ENCODE measurements at places on chromosomes 1 and 21. TPM values are rescaled to one million over a fixed set of nuclear protein-coding genes. Genes with fewer than 3 reads are reported as not detected.

The CMPK1 gene
- 137 TPM for total RNA-seq

DNA sequence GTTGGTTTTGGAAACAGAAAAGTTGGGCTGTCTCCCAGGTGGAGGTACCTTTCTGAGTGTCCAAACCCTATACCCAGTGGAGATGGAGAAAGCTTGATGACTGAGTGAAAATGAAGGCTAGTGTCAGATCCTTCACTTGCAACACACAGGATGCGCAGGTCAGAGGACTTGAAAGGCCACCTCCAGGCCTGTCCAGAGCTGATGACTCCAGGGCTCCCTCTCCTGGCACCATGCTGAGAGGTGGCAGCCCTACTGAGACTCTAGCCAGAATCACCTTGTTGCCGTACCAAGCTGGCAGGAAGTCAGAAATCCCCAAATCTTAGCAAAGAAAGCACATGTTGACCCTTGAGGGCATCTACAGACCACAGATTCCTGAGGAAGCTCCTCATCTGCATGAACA lies 16.4 kb downstream of the KNCN start:
- no peak overlapping the region for H3K4me3 ChIP-seq
- no peaks in the 10 kb centered on the region for H3K4me1 ChIP-seq
- peak; percentile 50 for DNase-seq
- H3K27me3 ChIP-seq: peaks cover 9% of the 10 kb centered on the region
- no peaks in the 10 kb centered on the region for H3K36me3 ChIP-seq

DNA sequence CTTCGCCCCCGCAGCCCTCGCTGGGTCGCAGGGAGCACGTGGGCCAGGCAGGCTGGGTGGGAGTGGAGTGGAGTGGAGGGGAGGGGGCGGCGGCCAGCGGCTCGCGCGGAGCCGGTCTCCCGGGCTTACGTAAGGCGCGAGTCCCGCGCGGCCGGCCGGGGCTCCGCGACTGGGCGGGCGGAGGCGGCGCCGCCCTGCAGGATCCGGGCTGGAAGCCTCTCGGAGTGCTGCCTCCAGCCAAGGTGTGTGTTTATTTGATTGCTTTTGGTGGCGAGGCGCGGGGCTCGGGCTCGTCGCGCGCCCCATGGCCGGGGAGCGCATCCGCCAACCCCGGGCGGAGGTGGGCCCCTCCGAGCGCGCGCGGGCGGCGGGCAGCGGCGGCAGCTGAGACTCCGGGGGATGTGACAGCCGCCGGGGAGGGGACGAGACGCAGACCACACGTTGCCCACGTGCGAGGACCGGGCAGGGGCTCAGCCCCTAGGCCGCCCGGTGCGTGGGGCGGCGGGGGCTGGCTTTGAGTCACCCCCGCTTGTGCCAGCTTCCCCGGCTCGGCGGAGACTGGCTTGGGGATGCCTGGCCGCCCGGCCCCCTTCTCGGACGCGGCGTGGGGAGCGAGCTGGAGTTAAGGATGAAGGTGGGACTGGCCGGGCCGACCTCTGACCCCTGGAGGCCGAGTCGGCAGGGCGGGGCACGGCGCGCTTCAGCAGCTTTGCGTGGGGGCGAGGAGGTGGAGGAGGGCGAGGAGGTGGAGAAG lies 402 bp upstream of the AK4 start:
- H3K27me3 ChIP-seq: no peaks in the 10 kb centered on the region
- H3K4me1 ChIP-seq: no peaks in the 10 kb centered on the region
- DNase-seq: peak; percentile 73
- H3K27ac ChIP-seq: peak overlapping the region; percentile 2

GRCh38 chr1:26910343-26911160 lies 3.2 kb downstream of the NR0B2 start:
- DNase-seq: no peak
- no peak overlapping the region for H3K4me3 ChIP-seq
- H3K27ac ChIP-seq: no peak overlapping the region
- H3K4me1 ChIP-seq: peaks cover 4% of the 10 kb centered on the region
- H3K36me3 ChIP-seq: no peaks in the 10 kb centered on the region
- no peaks in the 10 kb centered on the region for H3K27me3 ChIP-seq

- H3K4me3 ChIP-seq: no peak overlapping the region
- DNase-seq: no peak
- H3K36me3 ChIP-seq: no peaks in the 10 kb centered on the region
- no peaks in the 10 kb centered on the region for H3K27me3 ChIP-seq
These were observed 4.0 kb upstream of the CDA start for GRCh38 chr1:20584890-20585289.

The TMEM52 gene
- not detected for total RNA-seq

- H3K27ac ChIP-seq: no peak overlapping the region
- DNase-seq: no peak
- peaks cover 20% of the 10 kb centered on the region for H3K4me1 ChIP-seq
- no peaks in the 10 kb centered on the region for H3K36me3 ChIP-seq
- H3K27me3 ChIP-seq: no peaks in the 10 kb centered on the region
These were observed 279.9 kb upstream of the RUNX1 start for GRCh38 chr21:35328856-35329455.

The ANXA9 gene
- total RNA-seq: not detected

- H3K4me1 ChIP-seq: no peaks in the 10 kb centered on the region
- no peaks in the 10 kb centered on the region for H3K36me3 ChIP-seq
- H3K27me3 ChIP-seq: no peaks in the 10 kb centered on the region
- no peak for DNase-seq
- no peak overlapping the region for H3K4me3 ChIP-seq
These were observed 99.4 kb downstream of the UCHL5 start for GRCh38 chr1:192959657-192960186.

DNA sequence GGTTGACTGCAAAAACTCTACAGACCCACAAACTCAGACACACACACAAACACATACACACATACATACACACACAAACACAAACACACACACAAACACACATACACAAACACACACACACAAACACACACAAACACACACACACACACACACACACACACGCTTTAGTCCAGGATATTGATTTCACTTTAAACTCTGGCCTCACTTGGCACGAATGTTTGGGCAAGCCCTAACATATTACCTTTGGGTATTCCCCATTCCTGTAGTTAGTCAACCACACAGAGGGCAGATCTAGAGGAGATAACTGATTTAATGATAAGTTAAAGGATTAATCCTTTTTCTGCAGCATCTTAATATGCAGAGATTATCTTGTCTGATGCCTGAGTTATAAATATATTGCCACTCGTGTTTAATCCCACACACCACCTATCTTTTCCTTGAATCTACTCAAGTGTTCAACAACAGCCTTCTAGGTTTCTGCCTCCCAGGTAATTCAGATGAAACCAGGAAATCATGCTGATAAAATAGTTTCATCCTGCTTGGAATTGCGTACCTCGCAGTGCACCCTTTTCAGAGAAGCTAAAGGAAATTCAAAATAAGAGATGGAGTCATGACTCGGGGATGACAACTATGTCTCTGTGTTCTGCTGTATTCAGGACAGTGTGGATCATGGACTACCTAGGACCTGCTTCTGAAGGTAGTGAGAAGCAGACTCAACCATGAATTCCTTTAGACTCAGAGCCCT lies 14.5 kb upstream of the RUNX1 start:
- no peaks in the 10 kb centered on the region for H3K4me1 ChIP-seq
- no peak overlapping the region for H3K4me3 ChIP-seq
- no peaks in the 10 kb centered on the region for H3K27me3 ChIP-seq
- no peak overlapping the region for H3K27ac ChIP-seq

DNA sequence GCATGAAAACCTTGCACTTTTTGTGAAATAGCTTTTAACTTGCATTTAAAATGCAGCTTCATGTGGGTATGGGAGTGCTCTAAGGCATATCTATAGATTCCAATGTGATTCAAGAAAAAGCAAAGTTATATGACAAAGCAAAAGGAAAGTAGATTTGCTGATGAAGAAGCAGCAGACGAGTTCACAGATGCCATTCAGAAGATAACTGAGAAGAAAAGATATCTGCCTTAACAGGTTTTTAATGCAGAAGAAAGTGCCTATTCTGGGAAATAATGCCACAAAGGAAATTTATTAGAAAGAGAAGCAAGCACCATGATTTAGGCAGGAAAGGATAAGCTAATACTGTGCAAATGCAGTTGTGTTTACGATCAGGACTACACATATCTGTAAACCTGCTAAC lies 68.1 kb downstream of the PHTF1 start:
- DNase-seq: no peak
- no peak overlapping the region for H3K4me3 ChIP-seq
- no peaks in the 10 kb centered on the region for H3K27me3 ChIP-seq
- H3K27ac ChIP-seq: no peak overlapping the region

The LMOD1 gene
- total RNA-seq: 7.8 TPM

DNA sequence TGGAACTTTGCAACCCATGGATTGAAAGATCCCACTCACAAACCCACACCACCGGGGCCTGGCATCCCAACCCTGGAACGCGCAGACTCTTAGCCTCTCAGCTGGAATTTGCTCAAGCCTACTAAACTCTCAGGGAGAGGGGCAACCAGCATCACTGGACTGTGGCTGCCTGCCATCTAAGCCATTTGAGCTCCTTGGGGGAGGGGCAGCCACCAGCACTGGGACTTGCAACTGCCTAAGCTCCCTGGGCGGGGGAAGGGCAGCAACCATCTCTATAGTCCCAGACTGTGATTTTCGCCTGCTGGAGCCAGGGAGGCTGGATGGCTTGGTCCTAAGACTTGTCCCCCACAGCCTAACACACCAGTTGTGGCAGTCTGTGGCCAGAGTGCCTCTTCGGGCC lies 122.3 kb downstream of the SNX7 start:
- H3K27me3 ChIP-seq: no peaks in the 10 kb centered on the region
- no peaks in the 10 kb centered on the region for H3K4me1 ChIP-seq
- no peak for DNase-seq
- H3K27ac ChIP-seq: no peak overlapping the region
- no peak overlapping the region for H3K4me3 ChIP-seq
- no peaks in the 10 kb centered on the region for H3K36me3 ChIP-seq

GRCh38 chr1:210455840-210456603 lies 127.3 kb downstream of the HHAT start:
- H3K4me1 ChIP-seq: no peaks in the 10 kb centered on the region
- peaks cover 21% of the 10 kb centered on the region for H3K27me3 ChIP-seq
- H3K36me3 ChIP-seq: no peaks in the 10 kb centered on the region
- DNase-seq: no peak
- no peak overlapping the region for H3K4me3 ChIP-seq
- H3K27ac ChIP-seq: no peak overlapping the region

The IRF6 gene
- 1.6 TPM for total RNA-seq

The SUSD4 gene
- 3.9 TPM for total RNA-seq

The LYPD8 gene
- total RNA-seq: not detected

GRCh38 chr21:31706562-31706961 lies 25.4 kb downstream of the SCAF4 start:
- H3K4me1 ChIP-seq: peaks cover 24% of the 10 kb centered on the region
- no peak for DNase-seq
- H3K27ac ChIP-seq: no peak overlapping the region

DNA sequence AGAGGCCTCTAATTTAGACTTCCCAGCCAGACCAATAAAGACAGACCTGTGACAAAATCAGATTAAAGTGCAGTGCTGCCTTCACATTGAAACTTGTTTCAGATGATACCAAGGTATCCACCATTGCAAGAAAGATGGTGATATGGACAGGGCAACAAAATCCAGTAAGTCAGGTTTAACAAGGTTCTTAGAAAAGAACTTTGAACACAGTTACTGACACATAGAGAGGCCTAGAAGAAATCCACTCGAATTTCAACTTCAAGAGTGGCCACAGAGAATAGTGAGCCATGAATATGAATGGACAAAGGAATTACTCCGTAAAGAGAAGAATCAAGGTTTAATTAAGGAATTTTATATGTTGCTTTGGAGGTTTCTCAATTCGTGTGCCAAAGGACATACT lies 230.4 kb downstream of the KCNT2 start:
- H3K4me1 ChIP-seq: no peaks in the 10 kb centered on the region
- no peak overlapping the region for H3K4me3 ChIP-seq
- DNase-seq: no peak

DNA sequence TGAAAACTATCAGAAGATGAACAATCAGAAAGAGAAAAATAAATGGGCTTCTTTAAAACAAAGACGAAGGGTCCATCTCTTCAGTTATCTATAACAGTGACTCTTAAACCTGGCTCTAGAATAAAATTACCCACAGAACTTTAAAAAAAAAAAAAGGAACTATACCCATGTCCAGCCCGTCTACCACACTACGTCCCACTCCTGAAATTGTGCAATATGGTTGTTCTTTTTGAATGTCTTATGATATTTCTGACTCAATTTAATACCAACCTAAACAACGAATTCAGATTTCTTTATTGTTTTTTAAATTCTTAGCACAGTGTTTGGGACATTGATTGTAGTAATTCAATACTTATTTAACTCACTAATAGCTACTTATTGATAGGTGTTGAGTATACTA lies 246.3 kb downstream of the DPYD start:
- no peak overlapping the region for H3K4me3 ChIP-seq
- no peaks in the 10 kb centered on the region for H3K27me3 ChIP-seq
- no peaks in the 10 kb centered on the region for H3K4me1 ChIP-seq
- peaks cover 17% of the 10 kb centered on the region for H3K36me3 ChIP-seq
- DNase-seq: no peak

The NBPF20 gene
- 1.4 TPM for total RNA-seq

The AMY1B gene
- total RNA-seq: not detected

DNA sequence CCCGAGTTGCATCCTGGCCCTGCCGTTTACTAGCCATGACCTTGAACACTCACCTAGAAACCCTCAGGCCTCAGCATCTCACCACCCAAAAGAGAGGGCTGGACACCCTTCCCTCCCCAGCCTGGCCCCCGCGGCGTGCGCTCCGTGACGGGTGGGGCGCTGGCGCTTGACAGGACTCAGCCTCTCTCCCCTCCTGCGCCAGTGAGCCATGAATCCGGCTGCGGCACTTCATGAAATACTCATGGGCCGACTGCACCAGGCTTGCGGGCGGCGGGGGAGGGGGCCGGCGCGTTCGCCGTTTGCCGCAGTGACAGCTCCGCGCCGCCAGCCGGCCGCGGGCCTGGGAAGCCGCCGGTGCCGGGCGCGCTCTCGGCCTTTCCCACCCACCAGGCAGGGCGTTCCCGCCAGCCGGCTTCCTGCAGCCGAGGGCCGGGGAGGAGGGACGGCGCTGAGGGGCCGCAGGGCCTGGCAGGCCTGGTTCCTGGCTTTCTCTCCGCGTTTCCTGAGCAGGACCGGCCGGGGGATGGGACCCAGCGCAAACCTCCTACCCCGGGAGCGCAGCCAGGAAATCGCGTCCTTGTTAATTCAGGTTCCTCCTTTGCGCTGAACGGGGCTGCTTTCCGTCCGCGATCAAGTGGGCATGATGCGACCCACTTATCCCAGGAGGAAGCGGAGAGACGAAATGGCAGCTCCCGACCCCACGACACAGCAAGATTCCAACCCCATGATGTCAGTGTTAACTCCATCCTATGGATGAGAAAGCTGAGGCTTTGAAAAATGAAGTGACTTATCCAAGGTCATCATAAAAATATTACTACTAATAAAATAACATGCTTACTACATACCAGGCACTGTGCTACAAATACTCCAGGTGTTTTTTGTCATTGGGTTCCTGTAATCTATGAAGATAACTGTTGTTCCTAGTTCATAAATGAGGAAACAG lies 9.1 kb upstream of the LUZP1 start:
- H3K27me3 ChIP-seq: no peaks in the 10 kb centered on the region
- peaks cover 7% of the 10 kb centered on the region for H3K4me1 ChIP-seq
- H3K36me3 ChIP-seq: no peaks in the 10 kb centered on the region
- peak overlapping the region; percentile 76 for H3K27ac ChIP-seq

The CDC42BPA gene
- total RNA-seq: 39.1 TPM

The RPE65 gene
- total RNA-seq: not detected
